Fibroblast of lung (primary cell): ENCODE measurements at places on chromosomes 12 and 14. TPM values are rescaled to one million over a fixed set of nuclear protein-coding genes. Genes with fewer than 3 reads are reported as not detected.

The LHX5 gene
- not detected in 2 replicates for total RNA-seq

The KLRC4 gene
- not detected in 2 replicates for total RNA-seq

The CACNA2D4 gene
- 0.26 and 0.99 TPM in 2 replicates for total RNA-seq

The C1S gene
- 997 and 1,549 TPM in 2 replicates for total RNA-seq

The IL22 gene
- not detected in 2 replicates for total RNA-seq

The ITGB7 gene
- total RNA-seq = 0.26 and 0.50 TPM in 2 replicates

The SLC35F4 gene
- total RNA-seq = not detected in 2 replicates

The GLI1 gene
- 1.0 and 2.0 TPM in 2 replicates for total RNA-seq

The TAS2R42 gene
- total RNA-seq = not detected in 2 replicates

The PLEKHD1 gene
- under 0.01 TPM in 2 replicates for total RNA-seq

The C14orf132 gene
- total RNA-seq = 41.1 and 48.6 TPM in 2 replicates

The CSRP2 gene
- 36.7 and 56.8 TPM in 2 replicates for total RNA-seq

The NANOG gene
- total RNA-seq = not detected in 2 replicates

The SRGAP1 gene
- total RNA-seq = 17.5 and 30.2 TPM in 2 replicates

The CARMIL3 gene
- total RNA-seq = 0.17 and 0.26 TPM in 2 replicates

The AICDA gene
- not detected in 2 replicates for total RNA-seq

The RBMS2 gene
- total RNA-seq = 11.3 and 23.1 TPM in 2 replicates

The TBC1D30 gene
- total RNA-seq = 0.26 and 0.66 TPM in 2 replicates

The BDKRB2 gene
- 43.9 and 91.5 TPM in 2 replicates for total RNA-seq

The GNB3 gene
- total RNA-seq = 1.3 and 1.7 TPM in 2 replicates

The CCDC177 gene
- total RNA-seq = not detected in 2 replicates

The CLEC7A gene
- total RNA-seq = not detected in 2 replicates

The OAS2 gene
- total RNA-seq = 2.3 and 3.1 TPM in 2 replicates

The NDUFB1 gene
- 310 and 320 TPM in 2 replicates for total RNA-seq

The SALL2 gene
- 3.1 and 3.5 TPM in 2 replicates for total RNA-seq

The C12orf42 gene
- total RNA-seq = not detected in 2 replicates

The FOXN4 gene
- total RNA-seq = not detected in 2 replicates

The APOLD1 gene
- 1.5 and 3.1 TPM in 2 replicates for total RNA-seq
